ENCODE measurements at places on chromosomes 4 and X.

GRCh38 chrX:131901546-131901945, 121.6 kb upstream of the STK26 start:
- no peak for DNase-seq

GRCh38 chr4:25028851-25029250, 1.9 kb downstream of the LGI2 start:
- DNase-seq: no peak

DNA sequence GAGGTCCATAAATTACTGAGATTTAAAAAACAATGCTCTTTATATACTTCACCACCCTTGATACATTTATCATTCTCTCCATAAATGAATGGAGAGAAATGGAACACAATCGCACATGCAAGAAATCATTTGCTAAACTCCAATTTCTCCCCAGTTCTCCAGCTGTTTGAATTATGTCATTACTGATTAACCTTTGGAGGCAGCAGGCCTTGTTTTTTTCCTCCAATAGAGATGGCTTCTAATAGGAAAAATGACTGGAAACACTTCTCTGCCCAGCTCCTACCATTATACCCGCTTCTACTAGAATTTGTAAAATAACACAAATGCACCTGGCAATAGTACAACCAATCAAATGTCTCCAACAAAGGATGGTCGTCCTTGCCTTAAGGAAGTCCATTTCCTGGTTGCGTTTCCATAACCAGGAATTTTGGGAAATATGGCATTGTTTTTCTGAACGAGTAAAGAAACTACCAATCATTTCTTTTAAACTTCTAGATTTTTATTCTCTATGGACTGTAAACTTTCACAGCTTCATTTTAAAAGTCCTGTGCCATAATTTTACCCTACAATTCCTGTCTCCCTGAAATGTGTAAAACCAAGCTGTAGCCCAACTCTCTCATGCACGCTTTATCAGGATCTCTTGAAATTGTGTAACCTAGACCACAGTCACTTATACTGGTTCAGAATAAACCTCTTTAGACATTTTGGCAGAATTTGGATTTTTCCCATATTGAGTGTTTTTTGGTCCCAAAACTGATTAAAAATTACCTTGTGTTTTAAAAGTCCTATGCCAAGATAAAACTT, 60.1 kb downstream of the APBB2 start:
- DNase-seq: no peak

- DNase-seq: no peak
Observed at GRCh38 chr4:113674733-113675132, 86.8 kb downstream of the CAMK2D start.

DNA sequence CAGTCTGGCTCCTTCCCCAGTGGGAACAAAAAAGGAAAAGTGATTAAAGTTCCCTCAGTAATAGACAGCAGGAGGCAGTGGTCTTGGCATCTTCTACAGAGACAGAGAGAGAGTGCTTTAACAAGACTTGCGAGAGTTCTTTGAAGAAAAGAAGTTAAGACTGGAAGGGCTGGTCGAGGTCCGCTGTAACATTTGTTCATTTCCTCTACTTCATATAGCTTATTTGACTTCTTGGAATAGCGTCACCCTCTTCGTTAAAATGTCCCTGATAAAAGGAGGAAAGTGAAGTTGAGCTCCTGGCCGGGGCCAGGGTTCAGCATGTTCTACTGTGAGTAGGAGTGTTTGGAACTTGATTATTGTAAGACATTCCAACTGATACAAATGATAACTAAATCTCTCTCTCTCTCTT, 179.8 kb downstream of the SLIT2 start:
- no peak for DNase-seq

- no peak for DNase-seq
Observed at GRCh38 chr4:144614850-144615585, 30.9 kb upstream of the HHIP start.

- peak; percentile 75 for DNase-seq
Observed at GRCh38 chr4:143512978-143513313, 556 bp upstream of the SMARCA5 start.

- DNase-seq: peak; percentile 72
Observed at GRCh38 chr4:6546681-6547447, 28.1 kb upstream of the MAN2B2 start.

DNA sequence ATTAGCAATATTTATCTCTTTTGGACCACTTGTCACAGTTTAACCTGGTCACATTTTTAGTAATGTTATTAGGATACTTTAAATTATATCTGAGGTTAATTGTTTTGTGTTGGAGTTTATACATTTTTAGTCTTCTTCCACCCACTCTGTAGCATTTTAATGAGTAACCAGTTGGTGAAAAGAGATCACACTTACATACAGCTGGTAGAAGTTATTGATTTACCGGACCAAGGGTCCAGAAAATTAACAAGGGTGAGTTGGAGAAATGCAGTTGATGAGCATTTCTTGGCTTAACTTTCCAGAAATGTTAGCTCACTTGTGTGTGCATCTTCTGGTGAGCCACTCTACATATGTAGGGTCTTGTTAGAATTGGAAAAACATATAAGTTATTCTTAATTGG, 219.6 kb downstream of the GRXCR1 start:
- DNase-seq: no peak

DNA sequence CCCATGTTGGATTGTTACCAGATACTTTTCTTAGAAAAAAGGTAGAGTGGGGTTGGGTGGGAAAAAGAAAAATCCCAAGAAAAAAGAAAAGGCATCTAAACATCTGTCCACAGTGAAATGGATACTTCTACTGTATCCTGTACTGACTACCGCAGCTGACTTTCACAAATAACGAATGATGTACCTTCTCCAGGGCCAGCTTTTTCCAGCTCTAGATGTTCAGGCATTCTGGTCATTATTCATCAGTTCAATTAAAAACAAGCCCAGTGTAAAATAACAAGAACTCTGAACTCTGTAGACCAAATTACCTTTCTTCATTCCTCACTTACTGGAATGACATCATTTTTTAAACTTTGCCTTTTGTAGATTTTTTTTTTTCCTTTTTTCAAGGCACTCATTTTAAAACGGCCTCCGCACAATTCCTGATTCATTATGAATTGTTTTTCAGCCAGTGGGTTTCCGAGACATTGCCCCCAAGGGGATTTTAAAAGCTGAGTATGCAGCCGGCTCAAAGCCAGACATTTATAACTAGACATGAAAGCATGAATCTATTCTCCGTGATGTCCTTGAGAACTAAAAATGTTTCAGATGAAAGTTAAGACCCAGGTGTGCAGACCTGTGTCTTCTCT, 113.5 kb downstream of the PRKX start:
- no peak for DNase-seq

GRCh38 chrX:71637848-71638247, 19.5 kb upstream of the CXCR3 start:
- DNase-seq: peak; percentile 1

GRCh38 chrX:45264865-45265264, 64.2 kb upstream of the DIPK2B start:
- no peak for DNase-seq

DNA sequence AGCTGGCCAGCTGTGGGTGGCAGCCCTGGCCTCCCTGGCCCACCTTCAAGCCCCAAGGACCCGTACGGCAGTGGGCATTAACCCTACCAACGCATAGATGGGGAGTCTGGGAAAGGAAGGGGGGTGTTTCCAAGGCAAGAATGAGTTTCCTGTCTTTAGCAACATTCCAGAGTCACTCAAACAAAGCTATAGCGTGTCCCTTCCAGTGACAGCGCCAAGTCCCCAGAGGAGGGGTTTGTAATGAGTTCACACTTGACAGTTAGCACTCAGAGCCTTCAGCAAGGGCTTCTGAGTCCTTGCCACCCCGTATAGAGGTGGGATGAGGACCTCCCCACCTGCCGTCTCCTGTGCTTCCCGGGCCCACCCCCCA, 1.8 kb downstream of the BGN start:
- DNase-seq: no peak

DNA sequence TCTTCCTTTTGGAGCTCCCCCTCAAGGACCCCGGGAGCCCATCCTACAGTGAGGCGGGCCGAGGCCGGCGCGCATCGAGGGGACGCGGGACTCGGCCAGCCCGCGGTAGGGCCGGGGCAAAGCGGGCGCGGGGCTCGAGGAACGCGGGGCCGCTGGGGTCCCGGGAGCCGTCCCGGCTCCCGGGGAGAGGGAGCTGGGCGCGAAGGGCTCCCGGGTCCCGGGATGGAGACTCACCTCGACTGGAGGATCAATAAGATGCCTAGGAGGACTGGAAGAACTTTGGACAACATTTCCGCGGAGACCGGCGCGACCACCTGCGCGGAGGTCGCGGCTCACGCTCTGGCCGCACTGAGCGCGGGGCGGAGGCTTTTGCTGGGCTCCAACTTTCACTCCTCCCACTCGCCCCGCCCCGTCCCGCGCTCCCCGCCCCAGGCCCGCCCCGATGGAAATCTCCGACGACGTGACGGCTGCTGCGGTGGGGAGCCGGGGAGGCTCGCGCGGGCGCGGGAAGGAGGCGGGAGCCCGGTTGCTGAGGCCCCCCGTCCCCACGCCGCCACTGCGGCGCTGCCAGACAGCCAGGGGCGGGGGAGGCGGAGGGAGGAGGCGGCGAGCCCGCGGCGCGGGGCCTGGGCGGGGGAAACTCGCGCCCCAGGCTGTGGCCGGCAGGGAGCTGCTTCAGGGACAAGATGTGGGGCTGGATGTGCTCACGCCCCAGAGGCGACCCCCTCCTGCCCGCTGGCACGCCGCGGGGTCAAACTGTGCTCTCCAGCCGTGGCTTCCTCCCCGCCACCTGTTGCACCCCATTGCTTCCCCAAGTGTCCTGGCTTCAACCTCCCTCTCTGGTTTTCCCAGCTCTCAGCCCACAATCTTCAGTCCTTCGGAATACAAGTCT, at the start of gene GABRE:
Gene GABRE (minus strand): TSS at position 341 of the 892 bp plus-strand sequence. CDS start 51 bp downstream, at position 290.
- peak; percentile 20 for DNase-seq

DNA sequence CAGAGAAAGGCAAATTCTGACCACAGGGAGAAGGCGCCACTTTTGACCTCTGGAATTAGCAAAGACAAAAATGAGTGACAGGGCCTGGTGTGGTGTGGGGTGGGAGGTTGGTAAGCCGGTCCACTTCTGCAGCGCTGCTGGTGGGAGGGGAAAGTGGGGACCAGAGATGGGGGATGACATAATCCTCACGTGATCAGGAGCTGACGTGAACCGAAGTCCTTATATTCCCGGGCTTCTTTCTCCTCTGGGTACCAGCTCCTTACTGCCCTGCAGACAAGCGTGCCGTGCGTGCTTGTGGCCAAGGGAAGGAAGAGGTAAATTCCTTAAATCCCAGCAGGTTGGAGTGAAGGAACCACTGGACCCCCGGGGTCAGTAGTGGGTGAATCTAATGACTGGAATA, at the start of gene TCEAL7:
Gene TCEAL7 (plus strand): TSS at position 249 of the 400 bp plus-strand sequence. CDS start 1,165 bp downstream, outside the sequence.
- no peak for DNase-seq

DNA sequence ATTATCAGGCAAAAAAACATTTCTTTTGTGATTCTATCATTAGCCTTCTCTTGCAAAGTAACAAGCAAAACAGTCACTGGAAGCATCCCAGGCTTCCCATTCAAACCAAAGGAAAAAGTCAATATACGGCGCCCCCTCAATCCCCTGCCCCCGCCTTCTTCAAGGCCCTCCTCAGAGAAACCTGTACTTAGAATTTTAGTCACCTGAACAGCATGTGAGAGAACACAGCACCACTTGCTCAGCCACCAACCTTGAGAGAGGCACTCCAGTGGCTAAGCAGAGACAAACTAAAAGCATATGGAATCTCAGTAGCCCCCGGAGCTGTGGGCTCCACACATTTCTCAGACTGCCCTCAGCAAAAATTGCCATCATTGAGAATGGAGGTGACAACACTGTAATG, 25.2 kb downstream of the LEF1 start:
- DNase-seq: no peak

DNA sequence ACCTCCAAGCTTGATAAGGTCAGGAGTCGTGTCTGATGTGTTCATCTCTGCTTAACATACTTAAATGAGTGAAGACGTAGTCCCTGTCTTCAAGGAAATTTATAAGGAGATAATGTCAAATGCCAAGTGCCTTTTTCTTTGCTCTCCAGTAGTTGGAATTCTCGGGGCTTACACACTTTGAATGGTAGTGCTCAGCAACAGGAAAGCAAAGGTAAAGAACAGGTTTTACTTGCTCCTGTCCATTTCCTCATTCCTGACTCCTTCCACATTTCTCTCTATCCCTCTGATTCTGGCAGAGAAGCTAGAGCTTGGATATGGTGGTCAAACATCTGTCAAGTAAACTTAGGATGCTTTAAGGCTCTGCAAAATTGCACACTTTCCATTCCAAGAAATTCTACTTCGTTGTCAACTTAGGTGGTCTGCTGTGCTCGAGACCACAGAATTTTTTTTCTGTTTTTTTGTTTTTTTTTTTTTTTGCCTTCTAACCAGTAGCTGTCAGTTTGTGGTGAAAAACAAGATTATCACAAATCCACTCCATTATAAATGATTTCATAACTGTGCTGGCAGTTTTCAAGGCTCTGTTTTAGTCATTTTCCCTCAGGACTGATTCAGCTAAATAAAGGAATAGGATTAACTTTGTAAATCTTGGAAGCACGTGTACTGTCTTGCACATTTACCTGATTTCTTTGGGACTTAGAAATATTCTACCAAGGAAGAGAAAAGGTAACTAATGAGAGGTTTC, 180.8 kb upstream of the ANXA3 start:
- no peak for DNase-seq

DNA sequence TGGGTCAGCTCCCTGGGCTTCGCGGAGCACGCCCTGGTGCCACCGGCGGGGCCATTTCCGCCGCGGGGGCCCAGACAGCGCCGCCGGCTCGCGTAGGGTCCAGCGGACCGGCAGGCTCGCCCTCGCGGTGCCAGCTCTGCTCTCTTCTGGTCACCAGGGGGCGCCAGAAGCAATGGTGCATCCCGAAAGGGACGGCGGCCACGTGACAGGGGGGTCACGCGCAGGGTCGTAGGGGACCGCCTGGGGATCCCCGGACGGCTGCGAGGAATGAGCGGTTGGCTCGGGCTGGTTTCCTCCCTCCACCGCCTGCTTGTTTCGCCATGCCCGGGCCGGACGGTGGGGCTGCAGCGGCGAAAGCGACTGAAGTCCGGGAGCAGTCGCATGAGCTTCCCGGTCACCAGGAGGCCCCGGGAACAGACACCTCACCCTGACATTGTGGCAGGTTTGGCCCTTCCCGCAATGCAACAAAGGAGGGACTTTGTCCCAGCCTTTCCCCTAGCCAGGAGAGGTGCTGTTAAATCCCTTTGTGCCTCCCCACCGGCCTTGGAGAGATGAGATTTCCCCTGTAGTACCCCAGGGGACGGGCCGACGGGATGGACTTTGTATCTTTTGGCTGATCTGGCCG, 15.8 kb downstream of the ZCCHC12 start:
- DNase-seq: no peak

DNA sequence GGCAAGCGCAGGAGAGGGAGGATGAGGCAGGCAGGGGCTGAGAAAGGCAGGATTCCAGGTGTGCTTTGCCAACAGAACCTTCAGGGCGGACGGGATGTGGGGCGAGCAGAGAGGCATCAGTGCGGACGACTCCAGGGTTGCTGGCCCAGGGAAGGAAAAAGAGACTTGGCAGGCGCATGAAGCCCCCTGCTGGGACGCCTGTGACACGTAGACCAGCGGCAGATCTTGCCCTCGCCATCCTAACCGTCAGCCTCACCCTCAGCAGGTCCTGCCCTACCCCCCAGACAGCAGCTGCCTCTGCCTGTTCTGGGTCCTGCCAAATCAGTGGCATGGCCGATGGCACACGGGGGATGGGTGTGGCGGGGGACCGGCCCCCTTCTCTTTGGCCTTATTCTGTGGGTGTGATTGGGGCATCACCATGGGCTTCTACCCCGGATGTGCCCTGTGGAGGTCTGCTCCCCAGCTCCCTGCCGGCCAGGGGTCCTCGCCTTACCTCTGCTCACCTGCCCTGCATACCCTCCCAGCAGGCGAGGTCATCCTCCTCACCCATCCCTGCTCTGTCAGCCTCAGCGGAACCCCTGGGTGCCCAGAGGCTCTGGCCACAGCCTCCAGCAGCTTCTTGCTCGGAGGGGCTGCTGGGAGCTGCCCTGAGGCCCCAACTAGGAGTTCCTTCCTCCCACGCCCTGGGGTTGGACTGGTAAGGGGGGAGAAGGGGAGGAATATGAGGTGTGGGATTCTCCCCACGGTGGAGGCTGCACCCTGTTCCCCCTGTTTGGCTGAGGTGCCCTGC, 2.9 kb upstream of the SH3BP2 start:
- no peak for DNase-seq
